CD4-positive, alpha-beta T cell treated with Interleukin-10 for 1 hour (primary cell): ENCODE measurements at places on chromosomes 7 and 10.

DNA sequence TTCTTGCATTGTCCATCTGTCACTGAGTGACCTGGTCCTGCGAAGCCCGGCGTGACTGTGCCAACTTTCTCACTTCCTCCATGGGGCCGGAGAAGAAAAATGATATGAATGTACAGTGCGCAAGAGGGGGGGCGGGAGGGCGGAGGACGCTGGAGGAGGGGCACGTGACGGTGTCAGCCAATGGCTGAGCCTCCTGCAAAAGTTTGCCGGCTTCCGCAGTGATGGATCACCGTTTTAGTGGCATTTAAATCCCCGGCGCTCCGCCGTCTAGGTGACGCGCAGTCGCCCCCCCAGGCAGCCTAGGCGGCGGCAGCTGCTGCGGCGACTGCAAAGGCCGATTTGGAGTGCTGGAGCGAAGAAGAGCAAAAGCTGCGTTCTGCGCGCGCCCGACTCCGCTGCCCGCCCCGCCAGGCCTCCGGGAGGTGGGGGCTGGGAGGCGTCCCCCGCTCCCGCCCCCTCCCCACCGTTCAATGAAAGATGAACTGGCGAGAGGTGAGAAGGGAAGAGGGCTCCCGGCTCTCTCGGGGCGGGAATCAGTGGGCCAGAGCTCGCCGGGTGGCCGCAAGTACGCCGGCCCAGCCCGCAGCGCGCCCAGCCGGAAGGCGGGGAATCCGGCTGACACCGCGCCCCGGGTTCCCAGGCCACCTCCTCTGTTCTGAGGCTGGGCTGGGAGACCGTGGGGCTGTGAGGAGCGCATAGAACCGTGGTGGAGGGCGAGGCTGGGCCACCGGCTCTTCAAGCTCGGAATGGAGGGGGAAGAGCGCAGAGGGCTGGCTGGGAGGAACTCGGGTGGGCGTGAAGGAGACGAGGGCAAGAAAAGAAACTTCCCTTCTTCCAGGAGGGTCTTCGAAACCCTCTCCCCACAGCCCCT, at the start of gene HOXA1:
Gene HOXA1, minus strand, starts transcription at position 104 of the 871 bp plus-strand sequence. Its CDS starts 88 bp downstream, at position 16.
- peak; percentile 84 for DNase-seq

- peak; percentile 32 for DNase-seq
Measured at GRCh38 chr10:7424315-7424714, 13.5 kb upstream of the SFMBT2 start.

GRCh38 chr7:7653593-7654187, 13.1 kb downstream of the UMAD1 start:
- DNase-seq = peak; percentile 50

DNA sequence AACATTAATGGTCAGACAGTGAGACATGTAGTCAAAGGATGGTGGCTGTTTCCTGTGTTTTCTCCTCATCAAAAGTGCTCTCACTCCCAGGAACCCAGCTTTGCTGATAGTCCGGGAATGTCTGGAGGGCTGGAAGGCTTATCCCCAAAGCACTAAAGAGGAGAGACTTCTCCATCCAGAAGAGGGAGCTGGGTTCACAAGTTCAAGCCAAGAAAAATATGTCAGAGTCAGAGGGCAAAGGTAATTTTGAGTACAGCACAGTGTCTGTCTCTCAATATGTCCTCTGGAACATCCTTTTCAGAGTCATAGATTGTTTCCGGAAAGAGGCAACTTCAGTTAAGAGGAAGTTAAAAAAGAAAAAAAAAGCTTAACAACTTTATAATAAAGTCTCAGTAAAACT, 281.5 kb upstream of the PHYHIPL start:
- DNase-seq = no peak

DNA sequence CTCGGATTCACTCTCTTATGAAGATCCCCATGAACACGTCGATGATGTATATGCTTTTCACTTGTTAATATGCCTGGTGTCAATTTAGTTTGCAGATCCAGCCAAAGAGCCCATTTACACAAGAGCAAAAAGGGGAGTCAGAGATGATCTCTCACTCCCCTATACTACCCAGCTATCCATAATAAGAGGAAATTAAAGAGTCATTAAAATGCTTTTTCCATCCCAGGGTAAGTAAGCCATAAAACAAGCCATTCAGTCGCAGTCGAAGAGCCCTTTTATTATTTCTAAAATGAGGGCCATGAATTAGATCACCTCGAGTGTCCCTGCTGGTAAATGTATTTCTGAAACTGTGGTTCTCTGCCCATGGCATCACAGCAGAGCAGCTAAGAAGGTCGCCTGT, 41.2 kb downstream of the CHCHD3 start:
- DNase-seq = no peak

DNA sequence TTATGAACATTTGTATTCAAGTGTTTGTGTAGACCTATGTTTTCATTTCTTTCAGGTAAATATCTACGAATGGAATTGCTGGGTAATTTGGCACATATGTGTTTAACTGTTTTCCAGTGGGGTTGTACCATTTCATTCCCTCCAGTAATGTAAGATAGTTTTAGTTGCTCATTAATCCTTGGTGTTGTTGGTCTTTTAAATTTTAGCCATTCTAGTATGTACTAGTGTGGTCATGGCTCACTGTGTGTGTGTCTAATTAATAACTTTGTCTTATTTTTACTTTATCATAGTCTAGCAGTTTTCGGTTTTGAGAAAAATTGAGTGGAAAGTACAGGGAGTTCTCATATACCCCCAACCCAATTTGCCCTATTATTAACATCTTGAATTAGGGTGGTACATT, 278.8 kb downstream of the CAMK1D start:
- DNase-seq = no peak
